ENCODE measurements at places on chromosomes 12 and 14.

GRCh38 chr12:112833267-112833666 lies 41.7 kb downstream of the RPH3A start:
- no peak for DNase-seq

DNA sequence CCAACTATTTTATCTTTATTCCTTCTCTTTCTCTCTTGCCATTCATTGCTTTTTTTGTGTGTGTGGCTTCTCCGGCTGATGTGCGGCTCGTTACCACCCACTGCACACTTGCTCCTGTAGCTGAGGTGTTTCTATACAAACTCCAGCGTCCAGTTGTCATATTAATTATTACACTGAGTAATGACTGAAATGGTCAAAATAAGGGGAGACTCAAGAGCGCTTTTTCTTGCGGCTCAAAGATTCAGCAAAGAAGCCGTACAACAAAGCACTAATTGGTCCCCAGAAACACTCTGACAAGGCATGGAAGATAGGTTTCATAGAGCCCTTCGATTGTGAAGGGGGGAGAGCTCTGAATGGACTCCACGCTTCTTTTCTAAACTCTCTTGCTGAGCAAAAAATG lies 5.6 kb upstream of the ASCL1 start:
- DNase-seq, result no peak

DNA sequence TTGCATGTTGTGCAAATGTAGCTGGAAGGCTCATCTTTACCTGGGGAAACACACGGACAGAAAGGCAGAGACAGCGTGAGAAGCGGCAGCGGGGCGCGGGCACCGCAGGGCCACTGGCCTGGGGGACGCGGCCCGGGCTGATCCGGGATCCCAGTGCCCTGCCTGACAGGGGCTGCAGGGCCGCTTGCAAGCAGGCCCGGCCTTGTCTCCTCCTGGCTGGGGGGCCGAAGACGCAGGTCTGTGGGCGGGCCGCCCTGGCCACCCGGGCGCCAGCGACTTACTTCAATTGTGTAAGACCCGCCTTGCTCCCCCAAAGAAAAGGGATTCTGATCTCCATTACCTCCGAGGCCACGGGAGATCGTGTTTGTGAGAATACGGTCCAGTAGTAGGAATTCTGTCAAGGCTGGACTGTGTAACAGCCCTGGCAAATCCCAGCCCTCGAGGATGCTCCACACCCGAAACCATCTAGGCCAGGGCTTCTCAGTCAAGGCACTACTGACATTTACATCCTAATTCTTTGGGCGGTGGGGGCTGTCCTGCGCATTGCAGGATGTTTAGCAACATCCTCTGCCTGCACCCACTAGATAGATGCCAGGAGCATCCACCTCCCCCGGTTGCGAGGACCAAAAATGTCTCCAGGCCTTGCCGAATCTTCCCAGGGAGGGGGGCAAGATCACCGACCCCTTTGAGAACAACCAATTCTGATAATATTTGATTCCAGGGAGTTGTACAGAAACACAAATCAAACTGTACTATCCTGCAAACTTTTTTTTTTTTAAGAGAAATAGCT lies 95.6 kb downstream of the BCL11B start:
- DNase-seq, result no peak

GRCh38 chr12:32522331-32523221 lies 123.2 kb downstream of the FGD4 start:
- DNase-seq, result no peak

GRCh38 chr14:101137234-101137633 lies 233.7 kb upstream of the RTL1 start:
- DNase-seq, result no peak

- DNase-seq, result no peak
Measured at GRCh38 chr12:12315838-12316237, 34.2 kb downstream of the MANSC1 start.

- DNase-seq, result no peak
Measured at GRCh38 chr14:101402936-101403660, 158.2 kb upstream of the DIO3 start.

GRCh38 chr14:76348898-76349297 lies 27.0 kb upstream of the ESRRB start:
- DNase-seq, result no peak

DNA sequence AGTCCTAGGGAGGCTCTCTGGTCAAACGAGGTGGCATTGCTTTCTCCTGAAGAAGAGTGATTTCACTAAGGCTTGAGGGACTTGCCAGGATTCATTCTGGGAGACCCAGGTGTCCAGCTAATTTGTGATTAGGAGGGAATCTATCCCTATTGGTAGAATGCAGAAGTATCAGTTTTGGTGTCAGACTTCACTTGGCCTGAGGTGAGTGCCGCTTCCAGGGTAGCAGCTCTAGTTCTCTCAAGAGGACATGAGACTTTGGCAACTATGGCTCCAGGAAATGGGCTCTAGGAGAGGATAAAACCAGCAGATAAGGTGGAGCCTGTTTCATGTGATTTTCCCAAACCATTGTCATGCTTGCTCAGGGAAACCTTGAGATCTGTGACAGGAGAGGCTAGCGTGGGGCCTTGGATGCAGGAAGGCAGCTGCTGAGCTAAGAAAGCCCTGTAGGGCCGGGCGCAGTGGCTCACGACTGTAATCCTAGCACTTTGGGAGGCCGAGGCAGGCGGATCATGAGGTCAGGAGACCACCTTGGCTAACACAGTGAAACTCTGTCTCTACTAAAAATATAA lies 11.6 kb upstream of the TMEM117 start:
- no peak for DNase-seq

DNA sequence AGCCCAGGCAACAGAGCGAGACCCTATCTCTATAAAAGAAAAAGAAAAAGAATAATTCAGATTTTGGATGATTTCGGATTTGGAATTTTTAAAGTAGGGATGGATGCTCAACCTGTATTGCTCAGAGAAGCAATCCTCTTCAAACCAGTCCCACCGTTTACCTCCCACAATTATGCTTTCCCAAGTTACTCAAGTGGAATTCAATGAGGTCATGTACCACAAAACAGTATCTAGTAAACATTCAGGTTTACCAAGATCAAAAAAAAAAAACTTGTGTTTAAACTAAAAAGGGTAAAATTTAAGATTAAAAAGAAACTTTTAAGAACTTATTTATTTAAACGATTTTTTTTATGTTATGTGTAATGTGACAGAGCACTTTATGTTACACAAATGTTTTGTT lies 2.5 kb downstream of the KDM5A start:
- no peak for DNase-seq

GRCh38 chr12:632102-632696 lies 31.0 kb downstream of the NINJ2 start:
- DNase-seq, result no peak

DNA sequence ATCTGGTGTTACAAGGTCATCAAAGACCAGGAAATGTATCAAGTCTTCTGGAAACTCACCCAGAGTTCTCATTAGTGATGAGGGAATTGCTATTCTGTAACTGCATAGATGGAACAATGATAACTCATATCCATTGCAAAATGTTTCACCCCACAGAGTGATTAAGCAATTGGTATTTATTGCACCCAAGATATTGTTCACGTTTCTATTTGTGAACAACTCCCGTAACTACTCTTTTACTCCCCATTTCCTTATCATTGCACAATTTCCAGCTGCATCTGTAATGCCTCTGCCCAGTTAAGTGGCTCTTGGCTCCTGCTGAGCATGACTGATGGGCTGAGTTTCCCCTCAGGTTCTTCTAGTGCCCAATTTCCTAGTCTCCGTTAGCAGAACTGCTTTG lies 108.7 kb upstream of the PRICKLE1 start:
- no peak for DNase-seq

DNA sequence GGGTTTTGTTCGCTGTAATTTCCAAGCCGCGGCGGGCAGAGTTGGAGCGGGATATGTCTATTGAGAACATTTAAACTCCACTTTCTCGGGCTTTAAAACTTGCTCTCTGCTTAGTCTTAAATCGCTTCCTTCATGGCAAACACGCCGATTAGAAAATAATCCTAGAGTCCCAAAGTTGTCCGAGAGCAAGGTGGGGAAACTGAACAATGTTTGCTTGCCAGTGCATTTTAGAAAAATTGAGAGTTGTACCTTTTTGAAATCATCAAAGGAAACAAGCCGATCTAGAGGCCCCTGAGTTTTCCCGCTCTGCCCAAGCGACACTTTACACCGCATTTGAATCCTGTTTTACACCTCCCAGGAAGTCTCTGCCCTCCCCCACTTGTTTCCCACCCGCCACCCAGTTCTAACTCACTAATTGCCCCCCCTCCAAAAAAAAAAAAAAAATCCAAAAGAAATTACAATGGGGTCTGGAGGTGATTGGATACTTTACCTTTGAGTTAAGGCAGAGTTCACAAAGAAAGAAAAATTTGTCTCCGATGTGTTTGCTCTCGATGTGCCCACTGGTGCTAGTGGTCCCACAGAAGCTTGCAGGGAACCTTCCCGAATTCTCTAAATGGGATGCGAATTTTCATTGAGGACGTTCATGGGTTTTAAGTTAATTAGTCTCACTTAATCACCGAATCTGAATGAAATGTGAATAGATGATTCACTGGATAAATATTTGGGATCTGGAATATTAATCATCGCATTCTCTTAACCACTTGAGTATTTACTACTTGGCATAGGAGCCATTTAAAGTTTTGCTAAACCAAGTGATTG lies 2.3 kb downstream of the HMGA2 start:
- DNase-seq, result peak; percentile 39

- peak; percentile 47 for DNase-seq
Measured at GRCh38 chr12:124861492-124861891, 2.2 kb downstream of the SCARB1 start.

- no peak for DNase-seq
Measured at GRCh38 chr12:117148642-117149041, 41.6 kb downstream of the FBXO21 start.

GRCh38 chr14:50762001-50762930 lies 68.7 kb downstream of the NIN start:
- DNase-seq, result no peak

- no peak for DNase-seq
Measured at GRCh38 chr12:6810758-6811157, 10.9 kb upstream of the GPR162 start.

DNA sequence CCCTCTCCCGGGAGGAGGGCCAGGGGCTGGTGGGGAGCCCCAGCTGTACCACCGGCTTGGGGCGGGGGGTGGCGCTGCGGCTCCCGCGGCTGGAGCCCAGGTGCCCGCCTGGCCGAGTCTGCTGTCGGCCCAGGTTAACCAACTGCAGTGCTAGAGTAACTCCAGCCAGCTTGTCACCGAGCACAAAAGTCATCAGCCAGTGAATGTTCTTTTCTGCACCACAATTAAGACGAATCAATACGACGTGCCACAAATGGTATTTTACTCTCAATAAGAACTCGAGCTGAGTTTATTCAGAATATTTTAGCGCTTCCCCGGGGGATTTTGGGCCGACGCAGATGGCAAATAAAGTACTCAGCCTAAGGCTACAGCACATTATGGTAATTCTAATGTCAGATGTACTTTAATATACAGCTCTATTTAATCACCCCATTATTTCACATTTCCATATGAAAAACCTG lies 83.2 kb downstream of the BCL11B start:
- DNase-seq, result no peak

DNA sequence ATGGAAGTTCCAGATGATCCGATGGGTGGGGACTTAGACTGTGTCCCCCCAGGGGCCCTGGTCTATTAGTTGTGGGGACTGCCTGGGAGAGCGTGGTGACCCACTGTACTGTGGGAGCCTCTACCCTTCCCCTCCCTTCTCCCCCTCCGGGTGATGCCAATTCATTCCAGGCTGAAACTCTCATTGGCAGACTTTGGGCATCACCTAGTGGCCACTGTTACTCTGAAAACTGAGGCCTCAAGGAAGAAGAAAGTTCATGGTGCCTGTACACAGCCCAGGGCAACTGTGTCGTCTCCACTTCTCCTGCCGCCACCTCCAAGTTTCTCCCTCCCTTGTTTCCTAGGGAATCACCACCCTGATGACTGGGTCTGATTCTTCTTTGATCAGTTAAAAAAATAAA lies 173.6 kb upstream of the ALG10B start:
- DNase-seq, result no peak

DNA sequence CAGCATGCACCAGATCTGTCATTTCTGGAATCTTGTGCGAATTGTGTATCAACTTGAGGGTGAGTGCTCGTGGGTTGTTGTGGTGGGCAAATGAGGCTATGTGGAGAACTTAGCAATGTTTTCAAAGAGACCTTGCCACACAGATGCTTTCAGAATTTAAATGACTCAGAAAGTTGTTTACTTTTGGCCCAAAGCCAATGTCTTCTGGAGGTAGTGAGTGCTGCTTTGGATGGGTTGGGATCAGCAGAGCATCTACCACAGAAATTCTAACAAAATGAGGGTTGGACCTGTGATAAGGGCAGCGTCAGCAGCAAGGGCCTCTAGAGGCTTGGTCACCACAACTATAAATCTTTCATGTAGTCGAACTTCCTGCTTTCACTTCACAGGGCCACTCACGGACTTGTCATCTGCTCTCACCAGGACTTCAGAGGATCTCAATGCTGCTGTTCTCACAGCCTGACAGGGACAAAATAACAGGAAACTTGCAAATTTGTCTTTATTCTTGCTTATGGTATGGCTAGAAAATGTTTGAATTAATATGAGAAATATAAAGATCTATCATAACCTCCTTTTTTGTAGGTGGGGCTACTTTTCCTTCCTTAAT lies 111.4 kb downstream of the DACT1 start:
- DNase-seq, result peak; percentile 11

GRCh38 chr12:83841620-83842019 lies 1071.0 kb downstream of the SLC6A15 start:
- no peak for DNase-seq

GRCh38 chr12:123595729-123596128 lies 6.2 kb upstream of the DDX55 start:
- no peak for DNase-seq

DNA sequence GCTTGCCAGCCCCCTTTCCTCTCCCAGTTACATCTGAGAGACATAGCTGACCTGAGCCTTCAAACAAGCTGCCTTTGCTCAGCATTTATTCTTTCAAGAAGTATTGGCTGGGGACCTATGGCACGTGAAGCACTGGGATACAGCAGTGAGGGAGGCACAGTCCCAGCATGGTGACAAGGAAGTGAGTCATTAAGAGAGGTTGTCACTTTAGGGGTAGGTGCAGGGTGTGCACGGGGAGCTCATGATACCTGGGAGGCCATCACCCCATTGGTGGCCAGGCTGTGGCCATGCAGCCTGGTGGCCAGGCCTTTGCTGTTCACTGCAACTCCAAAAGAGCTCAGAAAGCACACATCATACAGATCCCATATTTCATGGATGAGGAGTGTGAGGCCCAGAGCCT lies 5.7 kb upstream of the KRT75 start:
- DNase-seq, result no peak

DNA sequence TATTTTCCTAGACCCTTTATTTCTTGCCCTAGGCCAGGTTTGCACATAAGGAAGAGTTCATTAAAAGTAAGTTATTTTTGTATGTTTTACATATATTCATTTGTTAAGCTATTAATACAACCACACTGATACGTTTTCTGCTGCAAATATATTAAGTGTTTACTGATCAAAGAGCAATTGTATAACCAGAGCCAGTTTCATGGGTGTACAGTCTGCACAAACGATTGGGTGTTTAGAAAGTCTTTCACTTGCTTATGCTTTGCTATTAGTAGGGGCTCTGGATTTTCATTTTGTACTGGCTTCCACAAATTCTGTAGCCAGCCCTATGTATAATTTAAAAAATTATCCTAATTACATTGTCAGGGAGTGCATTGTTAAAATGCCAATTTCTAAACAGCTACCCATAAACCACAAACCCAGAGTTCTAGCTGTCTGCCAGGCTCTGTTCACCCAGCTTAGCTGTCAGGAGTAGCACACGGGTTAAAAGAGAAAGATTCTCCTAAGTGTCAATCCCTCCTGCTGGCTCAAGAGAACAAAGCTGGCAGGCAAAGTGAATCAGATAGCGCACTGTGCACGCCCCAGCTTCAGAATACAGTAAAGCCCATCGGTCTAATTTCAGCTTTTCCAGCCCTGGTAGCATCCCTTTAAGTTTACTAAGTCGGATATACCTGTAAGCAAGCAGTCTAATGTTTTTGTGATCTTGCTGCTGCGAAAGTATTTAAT lies 151.0 kb upstream of the LMO3 start:
- DNase-seq, result no peak
